ENCODE measurements at places on chromosomes 12 and 14.

- DNase-seq = no peak
These were observed 23.8 kb upstream of the PCNX4 start for GRCh38 chr14:60067882-60068281.

DNA sequence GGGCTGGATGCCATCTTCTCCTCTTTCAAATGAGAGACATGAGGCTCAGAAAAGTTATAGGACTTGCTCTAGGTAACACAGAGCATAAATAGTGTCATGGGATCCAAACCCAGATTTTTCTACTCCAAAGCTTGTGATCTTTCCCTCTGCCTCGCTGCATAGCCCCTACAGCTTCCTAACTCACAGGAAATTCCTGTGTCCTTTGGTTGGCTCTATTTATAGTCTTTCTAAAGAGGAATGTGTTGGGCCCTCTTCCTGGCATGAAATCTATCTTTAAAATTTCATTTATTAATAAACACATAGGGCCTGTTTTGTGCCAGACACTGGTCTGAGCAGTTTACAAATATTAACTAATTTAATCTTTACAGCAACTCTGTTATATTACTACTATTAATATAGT is 9.8 kb upstream of the KCNA5 start:
- DNase-seq = no peak

GRCh38 chr14:71142375-71143038 is 235.2 kb downstream of the PCNX1 start:
- no peak for DNase-seq

- DNase-seq = no peak
These were observed 22.5 kb upstream of the ATP2B1 start for GRCh38 chr12:89731089-89731488.

DNA sequence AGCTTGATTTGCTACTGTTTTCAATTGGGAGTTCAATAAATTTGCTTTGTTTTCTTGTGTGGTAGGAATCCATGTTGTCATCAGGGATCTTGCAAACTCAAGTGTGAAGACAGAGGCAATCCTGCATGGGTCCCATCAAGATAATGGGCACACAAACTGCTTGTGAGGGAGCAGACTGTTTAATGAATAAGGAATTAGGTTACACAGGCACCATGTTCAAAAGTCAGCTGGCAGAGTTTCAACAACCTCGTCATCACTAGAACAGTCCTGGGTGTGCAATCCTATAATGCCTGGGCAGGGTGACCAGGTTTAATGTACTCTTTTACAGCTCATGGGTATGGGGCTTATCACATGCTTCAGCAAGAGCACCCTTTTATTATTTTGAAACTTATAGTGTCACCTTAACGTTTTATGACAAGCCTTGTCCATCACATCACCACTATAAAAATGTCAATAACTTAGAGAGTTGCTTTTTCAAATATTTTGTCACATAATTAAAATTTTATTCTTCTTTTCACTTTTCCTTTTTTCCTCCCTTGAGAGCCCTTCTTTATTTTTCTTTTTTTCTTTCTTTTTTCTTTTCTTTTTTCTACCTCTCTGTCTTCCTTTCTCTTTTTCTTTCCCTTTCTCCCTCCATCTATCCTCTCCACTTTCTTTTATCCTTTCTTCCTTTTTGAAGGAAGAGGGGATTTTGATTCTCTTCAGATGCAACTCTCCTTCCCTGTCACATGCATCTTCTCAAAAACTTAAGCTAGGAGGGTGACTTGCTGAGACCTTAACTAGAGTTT is 252.2 kb upstream of the ATP2B1 start:
- no peak for DNase-seq

DNA sequence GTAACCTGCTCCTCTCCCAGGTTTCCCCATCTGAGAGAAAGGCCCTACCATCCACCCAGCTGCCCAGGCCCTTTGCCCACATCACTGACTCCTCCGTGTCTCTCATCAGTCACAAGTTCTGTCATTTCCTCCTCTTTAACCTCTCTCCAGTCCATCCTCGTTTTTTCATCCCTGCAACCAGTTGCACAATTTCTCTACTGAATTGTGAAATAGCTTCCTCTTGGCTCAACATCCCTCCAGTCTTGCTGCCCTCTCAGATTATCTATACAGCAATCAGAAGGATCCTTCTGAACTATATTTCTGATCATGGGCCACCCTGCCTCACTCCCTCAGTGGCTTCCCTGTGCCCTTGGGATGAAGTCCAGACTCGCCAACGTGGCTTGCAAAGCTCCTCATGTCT is 6.8 kb downstream of the FAM161B start:
- no peak for DNase-seq

DNA sequence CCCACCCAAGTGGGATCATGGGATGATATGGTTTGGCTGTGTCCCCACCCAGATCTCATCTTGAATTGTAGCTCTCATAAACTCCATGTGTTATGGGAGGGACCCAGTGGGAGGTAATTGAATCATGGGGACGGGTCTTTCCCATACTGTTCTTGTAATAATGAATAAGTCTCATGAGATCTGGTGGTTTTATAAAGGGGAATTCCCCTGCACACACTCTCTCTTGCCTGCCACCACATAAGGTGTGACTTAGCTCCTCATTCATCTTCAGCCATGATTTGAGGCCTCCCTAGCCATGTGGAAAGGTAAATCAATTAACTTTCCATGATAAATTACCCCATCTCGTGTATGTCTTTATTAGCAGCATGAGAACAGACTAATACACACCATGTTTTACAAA is 109.2 kb downstream of the IGF1 start:
- no peak for DNase-seq

- DNase-seq = no peak
These were observed 176.0 kb downstream of the KIF26A start for GRCh38 chr14:104314251-104314941.

GRCh38 chr12:67710582-67710981 is 62.0 kb downstream of the DYRK2 start:
- DNase-seq = no peak

DNA sequence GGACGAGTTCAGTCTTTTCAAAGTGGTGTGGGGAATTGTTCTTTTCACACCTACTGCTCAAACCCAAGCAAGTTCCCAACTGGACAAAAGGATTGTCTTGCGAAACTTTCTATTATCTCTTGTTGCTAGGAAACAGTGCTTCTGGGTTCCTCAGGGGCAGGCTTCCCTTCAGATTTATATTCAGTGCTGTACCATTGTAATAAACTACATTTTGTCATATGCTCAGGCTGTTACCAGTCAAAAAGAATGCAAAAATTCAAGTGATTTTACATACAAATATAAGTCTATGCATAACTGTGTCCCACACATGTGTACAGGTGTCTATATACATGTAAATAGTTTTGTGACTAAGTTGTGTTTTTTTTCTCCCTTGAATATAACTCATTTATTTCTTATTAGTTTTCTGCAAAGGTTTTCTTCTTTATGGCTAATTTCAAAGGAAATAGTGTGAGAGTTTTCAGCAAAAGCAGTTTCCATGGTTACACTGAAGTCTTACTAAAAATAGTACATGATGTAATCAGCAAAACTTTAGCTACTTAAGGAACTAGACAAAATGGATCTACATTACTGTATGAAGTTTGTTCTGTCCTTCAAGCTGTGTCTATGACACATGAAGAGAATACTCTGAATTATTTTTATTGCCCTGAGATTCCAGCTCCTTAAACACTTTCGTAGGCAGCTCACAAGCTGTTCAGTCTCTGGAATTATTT is 430.2 kb upstream of the TMPO start:
- DNase-seq = no peak

Measured in iPS DF 6.9 (cell line).